Tibial artery (tissue), 4 donors: ENCODE measurements at places on chromosomes 5 and 9.

DNA sequence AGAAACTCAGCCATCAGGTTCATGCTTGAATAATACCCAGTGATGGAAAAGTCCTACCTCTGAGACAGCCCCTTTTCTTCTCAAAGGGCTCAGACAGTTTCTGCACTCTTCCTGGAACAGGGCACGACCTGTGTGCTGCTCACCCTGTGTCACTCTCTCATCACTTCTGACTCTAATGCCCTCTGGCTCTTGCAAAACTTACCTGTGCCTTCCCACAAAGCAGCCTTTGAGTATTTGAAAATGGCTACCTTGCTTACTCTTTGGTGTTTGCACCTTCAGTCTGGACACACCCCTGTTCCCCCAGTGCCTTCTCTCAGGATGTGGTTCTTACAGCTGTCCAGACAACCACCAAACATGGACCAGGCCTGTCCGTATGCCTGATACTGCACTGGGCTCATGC is 171.4 kb downstream of the GRIA1 start:
- H3K36me3 ChIP-seq = no peaks in the 10 kb centered on the region
- DNase-seq = no peak

DNA sequence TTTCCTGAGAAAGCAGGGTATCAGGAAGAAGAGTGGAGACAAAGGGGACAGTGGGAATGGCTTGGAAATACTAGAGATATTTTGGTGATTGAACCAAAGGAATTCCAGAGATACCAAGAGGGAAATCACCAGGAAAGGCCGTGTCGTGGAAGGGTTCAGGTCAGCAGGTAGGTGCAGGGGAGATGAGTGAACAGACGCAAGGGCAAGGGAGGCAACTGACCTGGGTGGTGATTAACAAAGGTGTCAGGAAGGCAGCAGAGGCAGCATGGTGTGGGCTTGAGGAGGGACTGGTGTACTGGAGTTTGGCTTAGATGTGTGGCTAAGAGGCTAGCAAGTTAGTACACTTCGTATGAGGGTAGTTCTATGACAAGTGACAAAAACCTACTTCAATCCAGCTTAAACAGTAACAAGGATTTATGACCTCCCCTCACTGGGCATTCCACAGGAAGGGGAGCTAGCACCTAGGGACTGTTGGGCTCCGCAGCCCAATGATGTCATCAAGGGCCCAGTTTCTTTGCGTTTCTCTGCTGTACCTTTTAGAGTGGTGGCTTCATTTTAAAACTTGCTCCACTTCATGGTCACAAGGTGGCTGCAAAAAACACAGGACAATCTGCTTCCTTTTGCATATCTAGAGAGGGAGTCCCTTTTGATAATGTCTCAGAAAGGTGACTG is 37.0 kb downstream of the INIP start:
- no peak overlapping the region for H3K4me3 ChIP-seq
- no peaks in the 10 kb centered on the region for H3K4me1 ChIP-seq
- H3K27me3 ChIP-seq = no peaks in the 10 kb centered on the region
- no peaks in the 10 kb centered on the region for H3K36me3 ChIP-seq
- no peak for DNase-seq

- H3K27me3 ChIP-seq = no peaks in the 10 kb centered on the region
- peaks cover 28% of the 10 kb centered on the region for H3K4me1 ChIP-seq
- peak overlapping the region; percentile 98 for H3K27ac ChIP-seq
- H3K36me3 ChIP-seq = no peaks in the 10 kb centered on the region
Observed at GRCh38 chr5:131634238-131634637, 791 bp downstream of the RAPGEF6 start.

DNA sequence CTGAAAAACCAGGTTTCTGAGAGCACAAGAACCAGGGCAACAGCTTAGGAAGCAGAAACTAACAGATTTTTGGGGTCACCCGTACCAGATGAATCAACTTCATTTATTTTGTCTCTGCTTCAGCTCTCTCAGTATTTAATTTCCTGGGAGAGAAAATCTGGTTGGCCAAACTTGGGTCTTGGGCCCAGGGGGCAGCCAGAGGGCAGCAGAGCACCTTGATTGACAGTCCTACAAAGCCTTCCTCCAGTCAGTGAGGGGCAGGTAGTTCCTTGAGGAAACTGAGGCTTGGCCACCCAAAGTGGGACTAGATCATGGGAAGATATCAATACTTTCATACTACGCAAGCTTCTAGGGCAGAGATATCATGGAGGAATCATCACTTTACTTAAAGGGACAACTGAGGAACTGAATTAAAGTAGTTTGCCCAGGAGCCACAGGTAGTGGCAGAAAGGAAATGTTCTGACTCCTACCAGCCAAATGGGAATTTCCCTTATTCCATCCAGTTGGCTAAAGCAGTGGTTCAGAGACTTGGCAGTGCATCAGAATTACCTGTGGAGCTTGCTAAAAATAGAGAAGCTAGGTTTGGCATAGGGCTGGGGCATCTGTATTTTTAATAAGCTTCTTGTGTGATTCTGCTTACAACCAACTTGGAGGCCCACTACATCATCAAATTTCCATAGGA is 21.5 kb upstream of the ARHGAP26 start:
- H3K4me1 ChIP-seq = no peaks in the 10 kb centered on the region
- H3K27me3 ChIP-seq = no peaks in the 10 kb centered on the region
- no peaks in the 10 kb centered on the region for H3K36me3 ChIP-seq
- H3K27ac ChIP-seq = no peak overlapping the region

DNA sequence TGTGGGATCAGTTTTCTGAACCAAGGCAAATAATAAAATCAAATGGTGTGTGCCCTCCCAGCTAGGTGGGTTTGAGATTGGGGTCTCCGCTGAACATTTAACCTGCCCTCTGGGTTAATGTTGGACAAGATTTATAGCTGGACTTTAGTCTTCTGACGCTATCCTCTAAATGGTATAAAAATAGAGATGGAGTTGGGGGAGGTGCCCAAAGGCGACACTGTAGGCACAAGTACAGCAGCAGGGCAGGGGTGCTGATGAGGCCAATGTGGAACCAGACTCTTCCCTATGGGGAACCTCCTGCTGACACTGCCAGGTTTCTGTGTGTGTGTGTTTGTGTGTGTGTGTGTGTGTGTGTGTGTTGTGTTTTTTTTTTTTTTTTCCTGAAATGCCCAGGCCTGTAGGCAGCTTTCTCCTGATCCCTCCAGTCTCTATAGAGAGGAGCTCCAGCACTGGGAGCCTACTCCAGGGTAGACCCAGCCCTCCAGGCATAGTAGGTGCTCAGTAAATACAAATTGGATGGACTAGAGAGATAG is 37.9 kb downstream of the PCDH1 start:
- H3K36me3 ChIP-seq = no peaks in the 10 kb centered on the region
- H3K27me3 ChIP-seq = no peaks in the 10 kb centered on the region
- peak overlapping the region; percentile 69 for H3K27ac ChIP-seq
- peaks cover 95% of the 10 kb centered on the region for H3K4me1 ChIP-seq

GRCh38 chr9:16133556-16134227 is 580.8 kb downstream of the CCDC171 start:
- peak; percentile 74 for DNase-seq
- peaks cover 5% of the 10 kb centered on the region for H3K4me1 ChIP-seq
- H3K4me3 ChIP-seq = no peak overlapping the region
- H3K27ac ChIP-seq = no peak overlapping the region
- H3K27me3 ChIP-seq = no peaks in the 10 kb centered on the region

DNA sequence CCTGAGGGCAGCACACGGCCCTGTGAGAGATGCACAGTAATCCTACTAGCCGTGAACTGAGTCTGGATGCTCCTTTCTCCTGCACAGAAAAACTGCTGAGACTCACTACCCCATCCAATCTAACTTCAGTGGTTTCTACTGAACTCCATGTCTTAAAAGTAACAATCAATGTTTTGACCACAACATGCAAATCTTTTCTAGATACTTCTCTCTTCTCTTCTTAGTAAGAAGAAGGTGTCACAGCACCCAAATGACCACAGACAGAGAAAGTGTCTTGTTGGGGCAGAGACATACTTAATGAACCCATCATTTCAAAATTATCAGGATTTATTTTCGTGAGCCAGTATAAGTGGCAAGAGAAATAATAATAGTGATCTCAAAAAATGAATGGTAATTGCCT is 285.8 kb upstream of the MEF2C start:
- no peaks in the 10 kb centered on the region for H3K36me3 ChIP-seq
- H3K27me3 ChIP-seq = no peaks in the 10 kb centered on the region
- DNase-seq = no peak
- no peak overlapping the region for H3K4me3 ChIP-seq
- no peaks in the 10 kb centered on the region for H3K4me1 ChIP-seq
- H3K27ac ChIP-seq = no peak overlapping the region

DNA sequence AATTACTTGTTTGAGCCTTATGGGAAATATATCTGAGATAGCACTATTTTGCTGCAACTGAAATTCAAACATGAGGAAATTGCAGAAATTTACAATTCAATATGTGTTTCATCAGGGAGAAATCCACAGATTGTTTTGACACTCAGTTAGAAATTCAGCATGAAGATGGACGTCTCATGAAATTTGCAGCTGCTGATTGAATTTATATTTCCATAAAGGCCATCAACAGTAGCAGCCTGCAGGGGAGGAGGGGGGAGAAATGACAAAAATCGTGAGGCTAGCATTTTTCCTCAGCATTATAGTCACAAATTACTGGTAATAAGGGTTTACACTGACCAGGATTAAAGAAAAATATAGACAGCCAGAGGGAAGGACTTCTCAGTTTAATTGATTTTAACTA is 81.0 kb downstream of the NDUFAF2 start:
- no peak for DNase-seq
- H3K36me3 ChIP-seq = no peaks in the 10 kb centered on the region
- no peaks in the 10 kb centered on the region for H3K27me3 ChIP-seq
- peak overlapping the region; percentile 11 for H3K27ac ChIP-seq
- peaks cover 10% of the 10 kb centered on the region for H3K4me1 ChIP-seq

GRCh38 chr9:133160742-133161546 is 2.8 kb downstream of the GBGT1 start:
- peaks cover 23% of the 10 kb centered on the region for H3K27me3 ChIP-seq
- no peak overlapping the region for H3K4me3 ChIP-seq
- peak overlapping the region; percentile 36 for H3K27ac ChIP-seq
- peaks cover 16% of the 10 kb centered on the region for H3K4me1 ChIP-seq
- H3K36me3 ChIP-seq = no peaks in the 10 kb centered on the region

DNA sequence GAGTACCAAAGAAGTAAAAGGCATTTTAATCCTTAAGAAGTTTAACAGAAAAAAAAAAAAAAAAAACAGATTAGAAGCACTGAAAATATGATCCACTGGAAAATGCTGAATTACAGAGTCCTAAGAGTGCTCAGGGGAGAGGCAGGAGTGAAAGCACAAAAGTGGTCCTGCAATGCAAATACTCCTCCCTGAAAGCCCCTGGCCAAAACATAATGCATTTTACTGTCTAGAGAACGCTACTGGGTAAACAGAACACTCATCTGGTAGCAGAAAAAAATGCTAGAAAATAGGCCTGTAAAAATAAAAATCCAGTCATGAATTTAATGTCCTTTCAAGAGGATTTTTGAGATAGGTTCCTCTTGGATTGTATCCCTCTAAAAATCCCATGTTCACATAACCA is 81.9 kb downstream of the ADAMTS12 start:
- no peak overlapping the region for H3K27ac ChIP-seq
- no peaks in the 10 kb centered on the region for H3K4me1 ChIP-seq
- no peaks in the 10 kb centered on the region for H3K27me3 ChIP-seq
- DNase-seq = no peak
- H3K4me3 ChIP-seq = no peak overlapping the region

DNA sequence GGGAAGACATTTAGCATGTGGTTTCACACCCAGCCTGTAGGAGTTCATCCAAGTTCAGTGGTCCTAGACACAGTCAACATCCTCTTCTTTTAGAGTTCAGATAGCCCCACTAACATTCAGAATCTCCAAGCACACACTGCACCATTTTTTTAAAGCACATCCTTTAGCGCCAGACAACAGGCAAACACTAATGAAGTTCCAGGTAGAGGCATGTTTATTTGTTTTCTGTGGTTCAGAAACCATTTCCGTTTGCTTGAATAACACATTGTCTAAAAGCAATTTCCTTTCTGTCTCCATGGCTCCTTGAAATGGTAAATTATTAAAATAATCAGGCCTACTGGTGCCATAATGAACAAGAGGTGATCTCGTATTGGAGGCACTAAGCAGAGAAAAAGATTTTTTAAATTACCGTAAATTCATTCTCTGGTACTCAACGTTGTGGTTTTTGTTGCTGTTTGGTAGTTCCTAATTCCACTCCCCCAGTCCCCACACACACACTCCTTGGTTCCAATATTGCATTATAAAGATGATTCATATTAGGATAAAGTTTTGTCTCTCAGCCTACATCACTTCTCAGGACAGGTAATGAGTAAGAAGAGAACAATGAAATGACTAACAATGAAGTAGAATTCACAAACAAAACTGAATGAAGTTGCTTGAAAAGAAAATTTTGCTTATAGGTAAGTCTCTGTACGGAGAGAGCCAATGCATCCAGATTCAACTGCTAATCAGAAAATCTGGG is 153.1 kb downstream of the PCSK1 start:
- H3K4me3 ChIP-seq = no peak overlapping the region
- no peaks in the 10 kb centered on the region for H3K27me3 ChIP-seq
- H3K27ac ChIP-seq = no peak overlapping the region
- H3K36me3 ChIP-seq = no peaks in the 10 kb centered on the region
- no peak for DNase-seq
- no peaks in the 10 kb centered on the region for H3K4me1 ChIP-seq

- H3K36me3 ChIP-seq = peaks cover 24% of the 10 kb centered on the region
- H3K4me3 ChIP-seq = no peak overlapping the region
- H3K27me3 ChIP-seq = no peaks in the 10 kb centered on the region
- H3K27ac ChIP-seq = no peak overlapping the region
Observed at GRCh38 chr9:104863180-104863883, 64.6 kb downstream of the ABCA1 start.

- no peak overlapping the region for H3K27ac ChIP-seq
- H3K36me3 ChIP-seq = no peaks in the 10 kb centered on the region
- H3K27me3 ChIP-seq = no peaks in the 10 kb centered on the region
- H3K4me3 ChIP-seq = no peak overlapping the region
- H3K4me1 ChIP-seq = no peaks in the 10 kb centered on the region
Observed at GRCh38 chr5:121377461-121377860, 474.2 kb upstream of the FTMT start.

DNA sequence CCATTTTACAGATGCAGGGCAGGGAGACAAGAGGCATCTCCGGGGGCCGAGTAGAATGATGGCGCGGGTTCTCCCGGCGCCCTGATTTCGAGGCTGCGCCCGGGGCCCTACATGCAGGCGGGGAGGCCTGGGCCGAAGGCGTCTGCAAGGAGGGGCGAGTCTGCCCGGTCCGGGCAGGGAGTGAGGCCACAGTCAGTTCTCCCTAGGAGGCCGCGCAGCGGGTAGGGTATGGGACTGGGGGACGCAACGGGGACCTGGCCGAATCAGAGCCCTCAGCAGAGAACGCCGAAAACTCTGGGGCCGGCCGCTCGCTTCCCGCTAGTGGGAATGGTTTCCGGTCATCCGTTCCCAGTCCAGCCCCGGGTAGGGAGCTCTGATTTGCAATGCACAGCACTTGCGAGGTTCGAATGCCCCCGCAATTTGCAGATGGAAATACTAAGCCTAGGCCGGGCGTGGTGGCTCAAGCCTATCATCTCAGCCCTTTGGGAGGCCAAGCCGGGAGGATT is 6.4 kb downstream of the TLX3 start:
- peaks cover 100% of the 10 kb centered on the region for H3K27me3 ChIP-seq
- H3K36me3 ChIP-seq = no peaks in the 10 kb centered on the region
- no peaks in the 10 kb centered on the region for H3K4me1 ChIP-seq
- no peak overlapping the region for H3K27ac ChIP-seq
- no peak for DNase-seq
